ENCODE measurements at places on chromosomes 4 and X.

DNA sequence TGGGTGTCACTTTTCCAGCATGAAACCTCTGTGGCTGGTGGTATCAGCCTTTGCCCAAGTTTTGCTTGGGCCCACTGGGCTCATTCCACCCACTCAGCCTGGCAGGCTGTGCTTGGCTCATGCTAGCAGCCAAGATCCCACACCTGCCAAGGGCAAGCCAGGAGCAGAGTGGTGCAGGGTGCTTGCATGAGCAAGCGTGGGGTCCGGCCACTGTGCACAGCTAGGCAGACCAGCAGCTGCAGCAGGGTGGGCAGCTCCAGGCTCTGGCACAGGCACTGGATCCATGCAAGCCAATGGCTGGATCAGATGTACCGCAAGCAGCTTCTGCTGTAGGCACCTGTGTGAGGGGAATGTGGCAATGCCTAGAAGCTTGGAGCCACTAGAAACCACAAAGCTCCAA, 253.9 kb downstream of the SPOCK3 start:
- no peak for DNase-seq

GRCh38 chr4:186826846-186827533, 103.3 kb upstream of the FAT1 start:
- peak; percentile 61 for DNase-seq

- DNase-seq: peak; percentile 42
These were observed 1.7 kb downstream of the NUDT10 start for GRCh38 chrX:51334276-51334675.

GRCh38 chrX:134146493-134146892, 90.5 kb upstream of the CCDC160 start:
- DNase-seq: no peak

GRCh38 chr4:188409851-188410250, 270.6 kb downstream of the TRIML1 start:
- no peak for DNase-seq

DNA sequence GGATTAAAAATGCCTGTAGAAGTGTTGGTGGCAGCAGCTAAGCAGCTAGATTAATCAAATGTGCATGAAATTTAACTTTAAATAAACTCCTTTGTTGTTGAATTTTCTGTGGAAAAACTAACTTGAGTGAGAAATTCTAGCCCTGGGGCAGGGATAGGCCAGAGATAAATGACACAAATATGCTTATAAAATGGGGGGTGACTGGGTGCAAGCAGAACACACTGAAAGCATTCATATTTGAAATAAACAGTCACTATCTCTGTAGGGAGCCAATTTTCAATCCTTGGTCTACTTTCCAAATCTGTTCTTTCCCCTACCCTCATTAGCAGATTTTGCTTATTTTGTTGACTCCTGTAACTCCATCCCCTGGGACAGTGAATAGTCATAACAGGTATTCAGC, 47.9 kb downstream of the RBPJ start:
- DNase-seq: peak; percentile 53

Data from EH (cell line).